Activated naive CD8-positive, alpha-beta T cell treated with anti-CD3 and anti-CD28 coated beads for 36 hours (primary cell): ENCODE measurements at places on chromosomes 1 and 21.

DNA sequence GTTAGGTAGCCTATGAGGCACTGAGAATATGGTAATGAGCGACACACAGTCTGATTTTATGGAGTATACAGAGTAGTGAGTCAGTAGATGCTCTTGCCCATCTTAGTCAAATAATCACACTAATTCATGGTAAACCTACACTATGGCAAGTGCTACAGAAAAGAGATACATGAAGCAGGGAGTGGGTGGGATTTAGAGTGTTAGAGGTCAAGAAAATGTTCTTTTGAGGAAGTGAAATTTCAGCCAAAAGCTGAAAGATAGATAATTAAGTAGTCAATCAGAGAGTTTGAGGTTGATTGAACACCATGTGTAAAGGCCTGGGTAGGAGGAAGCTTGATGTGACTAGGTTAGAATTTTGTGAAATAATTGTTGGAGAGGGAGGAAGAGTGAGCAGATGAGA is 14.7 kb downstream of the MDM4 start:
- DNase-seq, result no peak

- peak; percentile 26 for DNase-seq
Measured at GRCh38 chr1:3069491-3070308, 697 bp downstream of the PRDM16 start.

DNA sequence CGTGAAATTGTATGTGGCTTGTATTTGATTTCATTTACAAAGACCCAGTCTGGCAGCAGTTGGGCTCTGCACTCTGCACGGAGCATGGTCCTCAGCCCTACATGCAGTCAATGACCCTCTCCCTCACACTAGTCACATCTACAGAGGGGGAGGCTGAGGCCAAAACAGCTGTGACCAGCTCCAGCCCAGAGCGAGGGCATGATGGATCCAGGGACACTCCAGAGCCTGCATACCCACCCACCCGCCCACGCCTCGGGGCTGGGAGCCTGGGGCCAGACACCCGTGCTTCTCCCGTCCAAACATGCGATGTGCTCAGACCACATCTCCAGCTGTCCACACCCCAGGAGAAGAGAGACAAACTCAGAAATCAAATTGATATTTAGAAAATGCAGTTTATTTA is 14.0 kb upstream of the PRDM16 start:
- no peak for DNase-seq

GRCh38 chr1:94962409-94963265 is 35.7 kb upstream of the CNN3 start:
- DNase-seq, result peak; percentile 29

DNA sequence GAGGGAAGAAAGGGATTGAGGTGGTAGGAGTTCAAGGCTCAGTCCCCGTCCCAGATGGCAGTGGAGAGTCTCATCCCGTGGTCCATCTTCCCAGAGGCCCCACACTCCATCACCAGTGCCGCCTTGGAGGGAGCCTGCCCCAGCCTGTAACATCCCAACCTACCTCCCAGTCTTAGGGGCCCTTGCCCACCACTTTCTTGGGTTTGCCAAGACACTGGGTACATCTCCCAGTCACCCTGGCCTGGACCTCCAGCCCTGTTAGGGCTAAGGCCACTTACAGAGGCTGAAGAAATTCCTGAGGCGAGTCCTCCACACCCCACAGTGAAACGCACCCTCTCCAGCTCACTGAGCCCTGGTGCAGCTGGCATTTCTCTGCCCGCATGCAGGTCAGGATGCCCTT is 3.3 kb downstream of the TMEM200B start:
- DNase-seq, result no peak

DNA sequence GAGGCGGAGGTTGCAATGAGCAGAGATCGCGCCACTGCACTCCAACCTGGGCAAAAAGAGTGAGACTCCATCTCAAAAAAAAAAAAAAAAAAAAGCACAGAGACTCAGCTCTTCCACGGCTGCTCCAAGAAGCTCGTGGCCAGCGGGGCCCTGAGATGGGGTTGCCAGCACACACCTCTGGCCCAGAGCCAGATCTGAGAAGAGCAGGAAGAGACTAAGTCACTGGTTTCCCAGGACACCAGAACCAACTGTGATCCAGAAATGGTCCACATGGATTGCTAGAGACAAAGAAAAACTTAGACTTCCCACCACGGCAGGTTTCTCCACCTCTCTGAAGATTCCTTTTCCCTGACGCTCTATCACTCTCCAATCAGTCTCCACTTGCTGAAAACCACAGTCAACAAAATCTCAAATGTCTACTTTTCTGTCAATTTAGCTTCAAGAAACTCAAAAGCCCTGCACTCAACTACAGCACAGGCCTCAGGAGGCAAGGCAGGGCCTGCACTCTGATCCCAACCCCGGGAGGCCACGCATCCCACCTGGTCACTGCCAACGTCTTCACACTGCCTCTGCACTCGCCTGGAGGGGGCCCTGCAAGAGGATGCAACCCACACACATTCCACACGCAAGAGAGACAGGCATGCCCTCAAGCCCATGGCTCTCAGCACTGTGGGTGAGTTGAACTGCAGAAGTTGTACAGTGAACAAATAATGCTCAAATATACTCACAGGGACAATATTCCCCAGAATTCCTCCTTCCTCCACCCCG is 79.0 kb downstream of the NPHP4 start:
- no peak for DNase-seq

DNA sequence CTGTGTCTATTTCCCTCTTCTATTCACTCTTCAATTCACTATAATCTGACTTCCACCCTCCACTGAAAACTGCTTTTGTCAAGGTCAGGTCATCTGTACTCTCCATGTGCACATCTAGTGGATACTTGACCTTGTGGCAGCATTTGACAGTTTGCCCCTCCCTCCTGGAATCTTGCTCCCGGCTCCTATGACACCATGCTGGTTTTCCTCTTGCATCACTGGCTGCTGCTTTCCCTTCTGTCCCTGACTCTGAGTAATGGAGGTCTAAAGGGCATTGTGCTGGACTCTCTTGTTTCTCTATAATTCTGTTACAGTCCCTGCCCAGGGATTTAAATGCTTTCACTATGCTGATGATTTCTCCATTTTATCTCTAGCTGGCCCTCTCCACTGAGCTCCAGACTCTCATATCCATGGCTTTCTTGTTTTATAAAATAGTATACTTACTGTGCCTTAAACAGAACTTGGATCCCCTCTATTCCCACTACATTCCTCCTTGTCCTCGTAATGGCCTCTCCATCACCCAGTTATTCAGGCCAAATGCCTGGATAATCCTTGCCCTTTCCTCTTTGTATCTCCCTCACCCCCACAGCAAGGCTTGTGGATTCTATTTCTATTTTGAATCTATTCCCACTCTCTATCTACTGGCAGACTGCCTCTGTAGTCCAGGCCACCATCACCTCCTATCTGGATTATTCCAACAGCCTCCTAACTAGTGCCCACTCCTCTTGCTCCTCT is 36.8 kb upstream of the PODN start:
- no peak for DNase-seq

DNA sequence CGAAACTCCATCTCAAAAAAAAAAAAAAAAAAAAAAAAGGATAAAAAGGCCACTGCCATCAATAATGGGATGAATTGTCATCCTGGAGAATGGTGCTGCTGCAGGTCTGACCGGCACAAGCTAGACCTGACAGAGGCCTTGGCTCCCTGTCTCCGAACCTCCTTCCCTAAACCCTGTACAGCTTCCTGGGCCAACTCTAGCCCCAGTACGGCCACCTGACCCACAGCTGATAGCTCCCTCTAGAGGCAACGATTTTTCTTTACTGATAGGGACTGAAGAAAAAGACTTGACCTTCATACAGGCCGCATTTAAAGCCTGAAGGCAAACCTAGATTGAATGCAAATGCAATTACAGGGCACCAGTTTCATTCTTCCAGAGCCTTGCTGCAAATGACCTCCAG is 30.7 kb downstream of the NOL9 start:
- DNase-seq, result no peak

DNA sequence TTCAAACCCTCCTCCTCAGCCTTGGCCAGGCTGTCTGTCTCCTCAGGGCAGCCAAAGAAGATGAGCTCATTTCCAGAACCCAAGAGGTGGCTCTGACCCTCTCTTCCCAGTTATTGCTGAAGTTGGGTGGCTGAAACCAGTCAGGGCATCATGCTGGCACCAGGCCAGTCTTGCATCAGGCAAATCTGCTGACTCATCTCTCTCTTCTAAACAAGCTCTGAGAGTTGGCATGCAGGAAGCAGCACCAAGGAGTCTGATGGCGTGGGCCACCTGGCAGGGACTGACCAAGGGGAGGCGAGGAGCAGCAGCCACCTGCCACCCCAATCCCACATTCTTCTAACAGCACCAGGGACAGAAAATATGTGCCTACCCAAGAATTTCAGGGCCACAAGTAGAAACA is 104.8 kb upstream of the ATP1A1 start:
- no peak for DNase-seq

- DNase-seq, result peak; percentile 61
Measured at GRCh38 chr1:28877132-28877781, 37.1 kb upstream of the EPB41 start.

DNA sequence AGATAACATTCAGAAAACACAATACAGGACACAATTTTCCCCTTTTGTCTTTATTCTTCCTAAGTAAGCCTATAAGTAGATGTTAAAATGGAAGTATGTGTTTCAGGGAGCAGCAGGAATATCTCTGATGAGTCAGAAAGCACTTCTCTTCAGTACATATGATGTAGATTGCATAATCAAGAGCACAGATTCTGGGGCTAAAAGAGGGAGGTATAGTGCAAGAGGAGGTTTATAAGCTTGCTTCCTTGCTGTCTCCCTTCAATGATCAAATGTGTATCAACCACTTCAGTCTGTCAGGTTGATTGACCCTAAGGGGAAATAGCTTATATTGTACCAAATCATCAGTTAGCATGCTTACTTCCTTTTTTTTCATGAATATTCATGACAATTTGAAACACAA is 822.8 kb downstream of the BRINP3 start:
- DNase-seq, result no peak

DNA sequence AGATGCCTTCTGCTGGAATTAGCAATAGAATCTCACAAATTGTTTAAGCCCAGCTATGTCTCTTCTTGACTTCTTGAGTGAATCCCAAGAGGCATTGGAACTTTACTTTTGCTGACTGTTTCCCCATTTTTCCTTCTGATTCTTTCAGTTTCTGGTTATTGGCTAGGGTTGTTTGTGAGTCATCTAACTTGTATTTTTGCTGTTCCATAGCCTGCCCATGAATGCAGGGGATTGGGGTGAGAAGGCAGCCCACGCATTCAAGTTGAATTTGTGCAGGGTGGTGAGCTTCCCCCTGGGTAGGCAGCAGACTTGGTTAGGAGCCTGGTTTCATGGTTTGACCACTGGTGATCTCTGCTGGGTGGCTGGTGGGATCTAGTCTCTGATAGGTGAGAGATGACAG is 10.4 kb upstream of the KLF17 start:
- no peak for DNase-seq

DNA sequence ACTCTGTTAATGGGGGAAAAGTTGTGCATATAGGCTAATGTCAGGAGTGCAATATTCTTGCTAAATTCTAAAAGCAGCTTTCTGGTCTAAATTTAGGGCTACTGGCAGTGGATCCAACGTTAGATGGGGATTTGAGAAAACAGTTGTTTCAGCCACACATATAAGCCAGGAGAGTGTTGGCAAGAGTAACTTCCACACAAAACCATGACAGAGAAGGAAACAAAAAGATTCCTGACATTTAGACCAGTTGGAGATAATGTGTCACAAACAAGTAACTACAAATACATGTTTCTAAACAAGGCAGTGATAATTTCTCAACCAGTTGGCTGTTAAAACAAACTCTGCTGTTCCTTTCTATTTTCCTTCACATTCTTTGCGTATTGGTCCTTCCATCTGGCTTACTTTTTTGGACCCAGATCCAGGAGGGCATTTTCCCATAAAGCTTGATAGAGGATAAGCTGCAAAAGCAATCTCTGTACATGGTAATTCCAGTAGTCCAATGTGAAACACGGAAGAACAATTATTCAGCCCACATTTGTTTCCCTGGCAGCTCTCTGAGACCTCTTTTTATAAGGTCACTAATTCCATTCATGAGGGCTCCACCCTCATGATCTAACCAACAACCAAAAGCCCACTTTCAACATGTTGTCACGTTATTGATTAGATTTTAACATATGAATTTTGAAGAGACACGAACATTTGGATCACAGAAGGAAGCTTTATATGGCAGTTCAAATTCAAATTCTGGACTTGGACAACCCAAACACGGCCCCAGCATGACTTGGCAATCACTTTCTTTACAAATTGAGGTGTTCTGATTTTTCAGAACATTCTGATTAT is 1888.6 kb downstream of the MRPL39 start:
- DNase-seq, result no peak

GRCh38 chr1:91120421-91120820 is 98.6 kb upstream of the ZNF644 start:
- DNase-seq, result no peak
